ENCODE measurements at places on chromosomes 6 and 20.
A peak's percentile ranks its signal among the peaks of the same experiment; 100 is the strongest.

DNA sequence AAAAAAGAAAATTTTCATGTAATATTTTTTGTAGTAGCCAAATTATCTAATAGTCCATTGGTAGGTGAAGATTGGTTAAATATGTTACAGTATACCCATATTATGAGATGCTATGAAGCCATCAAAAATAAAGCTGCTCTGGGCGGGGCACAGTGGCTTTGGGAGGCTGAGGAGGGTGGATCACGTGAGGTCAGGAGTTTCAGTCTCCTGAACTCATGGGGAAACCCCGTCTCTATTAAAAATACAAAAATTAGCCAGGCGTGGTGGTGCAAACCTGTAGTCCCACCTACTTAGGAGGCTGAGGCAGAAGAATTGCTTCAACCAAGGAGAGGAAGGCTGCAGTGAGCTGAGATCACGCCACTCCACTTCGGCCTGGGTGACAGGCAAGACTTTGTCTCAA lies 360.5 kb downstream of the KIF16B start:
- DNase-seq: no peak

DNA sequence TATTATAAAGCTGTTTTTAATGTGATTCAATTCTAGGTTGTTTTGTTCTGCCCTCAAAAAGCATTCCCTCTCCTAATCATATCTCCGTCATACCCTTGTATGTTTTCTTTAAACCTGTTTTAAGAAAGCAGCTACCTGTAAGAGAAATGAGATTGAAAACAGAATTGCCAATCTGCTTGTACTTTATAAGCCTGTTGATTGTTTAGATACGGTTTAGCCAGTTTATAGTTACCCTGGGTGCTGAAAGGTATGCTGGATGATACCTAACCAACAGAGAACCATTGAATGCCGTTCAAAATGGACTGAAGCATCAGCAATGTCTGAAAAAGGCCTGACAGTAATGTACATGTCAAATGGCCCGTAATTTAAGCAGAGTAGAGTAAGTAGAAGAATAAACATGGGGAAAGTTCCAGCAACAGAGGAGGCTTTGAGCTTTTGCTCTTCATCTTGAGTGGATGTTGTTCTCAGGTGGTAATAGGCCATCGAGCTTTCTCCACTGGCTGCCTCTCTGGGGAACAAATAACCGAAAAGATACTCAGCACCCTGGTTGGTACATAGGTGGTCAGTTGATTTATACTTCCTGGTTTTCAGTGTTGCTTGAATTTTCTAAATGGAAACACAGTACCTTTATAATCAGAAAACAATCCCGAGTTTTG lies 27.5 kb downstream of the PTPN1 start:
- no peak for DNase-seq

DNA sequence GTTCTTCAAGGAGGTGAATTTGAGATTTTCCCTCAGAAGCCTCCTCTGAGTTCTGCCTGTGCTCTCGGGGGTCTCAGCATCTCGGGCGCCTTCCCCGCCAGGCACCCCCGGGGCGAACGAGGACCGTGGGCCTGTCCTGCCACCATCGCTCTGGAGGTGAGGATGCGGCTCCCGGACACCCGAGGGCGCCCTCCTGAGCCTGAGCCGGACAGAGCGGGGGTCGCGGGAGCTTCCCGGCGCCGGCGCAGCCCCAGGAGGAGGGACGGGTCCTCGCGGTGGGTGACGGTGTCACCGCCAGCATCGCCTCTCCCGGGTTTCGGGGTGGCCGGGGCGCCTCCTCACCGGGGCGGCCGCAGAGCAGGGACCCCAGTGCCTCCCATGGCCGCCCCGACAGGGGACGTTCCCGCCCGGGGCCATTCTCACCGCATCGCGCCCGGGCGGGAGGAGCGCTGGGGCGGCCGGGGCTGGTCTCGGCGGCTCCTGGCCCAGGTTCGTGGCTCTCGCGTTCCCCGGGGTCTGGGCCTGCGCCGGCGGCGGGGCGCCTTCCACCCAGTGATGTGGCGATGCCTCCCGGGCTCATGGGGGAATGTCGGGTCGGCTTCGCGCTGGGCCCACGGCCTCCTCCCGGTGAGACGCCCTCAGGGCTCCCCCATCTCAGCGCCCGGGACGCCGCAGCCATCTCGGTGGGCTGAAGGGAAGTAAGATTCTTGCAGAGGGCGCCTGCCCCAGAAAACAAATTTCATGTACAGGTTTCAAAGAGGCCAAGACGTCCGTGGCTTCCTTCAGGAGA lies 210.5 kb downstream of the ERMARD start:
- no peak for DNase-seq

- no peak for DNase-seq
These were observed 7.5 kb upstream of the RBM38 start for GRCh38 chr20:57383447-57384347.

- DNase-seq: no peak
These were observed 414.3 kb downstream of the SAMD5 start for GRCh38 chr6:147922799-147923198.

DNA sequence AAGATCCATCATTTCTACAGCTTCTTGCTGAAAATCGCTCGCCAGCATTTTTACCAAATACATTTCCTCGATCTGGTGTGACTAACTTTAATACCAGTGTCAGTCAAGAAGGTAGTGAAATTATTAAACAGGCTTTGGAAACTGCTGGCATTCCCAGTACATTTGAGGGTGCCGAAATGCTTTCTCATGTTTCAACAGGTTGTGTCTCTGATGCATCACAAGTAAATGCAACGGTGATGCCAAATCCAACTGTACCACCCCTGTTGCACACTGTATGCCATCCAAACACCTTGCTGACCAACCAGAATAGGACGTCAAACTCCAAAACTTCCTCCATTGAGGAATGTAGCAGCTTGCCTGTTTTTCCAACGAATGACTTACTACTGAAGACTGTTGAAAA lies 64.4 kb upstream of the SMIM8 start:
- DNase-seq: no peak

- DNase-seq: no peak
These were observed 2.1 kb upstream of the ARFGEF2 start for GRCh38 chr20:48919336-48919881.

DNA sequence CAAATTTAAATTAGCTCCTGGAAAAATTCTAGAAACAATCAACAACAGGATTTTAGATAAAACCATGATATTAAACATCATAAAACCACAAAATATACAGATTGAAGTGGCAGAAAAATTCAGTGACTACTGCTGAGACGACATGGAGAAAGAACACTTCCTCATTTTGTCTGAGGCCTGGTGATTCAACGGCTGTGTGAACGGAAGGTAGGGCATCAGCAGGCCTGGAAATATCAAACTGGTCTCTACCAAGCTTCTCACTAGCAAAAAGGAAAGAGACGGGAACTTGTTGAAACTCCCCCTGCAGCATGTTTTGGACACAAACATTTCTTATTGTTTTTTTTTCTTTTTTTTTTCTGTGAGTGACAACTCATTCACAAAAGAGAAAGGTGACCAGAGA lies 58.0 kb upstream of the AHI1 start:
- peak; percentile 50 for DNase-seq

DNA sequence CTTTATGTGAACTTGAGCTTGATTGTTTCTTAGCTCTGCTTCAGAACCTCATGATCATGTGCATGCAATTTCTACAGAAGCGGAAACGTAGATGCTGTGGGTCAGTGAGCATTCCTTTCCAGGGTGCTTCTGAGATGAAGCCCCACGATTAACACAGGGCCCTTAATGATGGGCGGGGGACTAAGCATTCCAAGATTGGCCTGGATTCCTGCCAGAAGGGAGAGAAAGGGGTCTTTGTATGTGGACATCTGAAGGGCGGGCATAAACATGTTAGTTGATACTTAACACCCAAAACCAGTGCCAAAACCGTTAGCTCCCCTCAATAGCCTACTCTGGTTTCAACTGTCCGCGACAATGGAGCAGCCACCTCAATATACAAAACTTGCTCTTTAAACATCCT lies 46.9 kb upstream of the POU3F2 start:
- DNase-seq: no peak

DNA sequence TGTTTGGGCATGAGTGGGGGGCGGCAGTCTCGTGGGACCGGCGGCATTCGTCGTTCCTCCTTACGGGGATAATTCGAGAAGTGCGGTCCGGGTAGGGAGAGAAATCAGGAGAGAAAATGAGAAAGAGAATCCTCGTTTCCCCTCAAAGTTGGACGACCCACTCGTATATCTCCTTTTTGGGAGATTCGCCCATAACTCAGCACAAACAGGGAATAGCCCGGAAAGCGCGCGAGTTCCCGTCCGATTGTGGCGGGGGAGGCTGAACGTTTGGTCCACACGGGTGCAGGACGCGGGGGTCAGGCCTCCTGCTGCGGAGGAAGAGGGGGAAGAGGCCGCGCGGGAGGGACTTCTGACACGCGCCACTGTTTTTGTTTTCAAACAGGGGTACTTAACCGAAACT lies 42.4 kb downstream of the POPDC3 start:
- no peak for DNase-seq

DNA sequence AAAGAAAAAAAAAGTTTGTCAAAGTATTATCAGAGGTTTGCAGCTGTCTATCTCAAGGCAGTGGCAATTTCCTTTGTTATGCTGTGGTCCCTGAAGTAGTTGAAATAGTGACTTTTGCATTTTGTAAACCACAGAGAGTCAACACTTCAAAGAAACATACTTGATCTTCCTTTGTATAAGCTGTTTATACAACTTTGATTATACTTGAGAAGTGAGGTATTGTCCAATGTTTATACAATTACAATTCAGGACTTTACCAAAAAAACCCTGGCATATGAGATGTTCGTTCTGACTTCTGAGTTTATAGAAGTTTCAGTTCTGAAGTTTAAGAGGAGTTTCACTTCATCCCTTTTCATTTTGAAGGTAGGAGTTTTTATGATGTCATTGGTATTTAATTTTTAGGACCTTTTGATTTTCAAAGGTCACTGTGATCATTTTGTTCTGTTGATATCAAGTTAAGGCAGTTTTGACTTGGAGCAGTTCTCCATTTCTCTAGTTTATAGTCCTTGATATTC lies 4.0 kb downstream of the STK4 start:
- peak; percentile 56 for DNase-seq

GRCh38 chr6:10771371-10771894 lies 23.8 kb downstream of the TMEM14B start:
- DNase-seq: no peak

DNA sequence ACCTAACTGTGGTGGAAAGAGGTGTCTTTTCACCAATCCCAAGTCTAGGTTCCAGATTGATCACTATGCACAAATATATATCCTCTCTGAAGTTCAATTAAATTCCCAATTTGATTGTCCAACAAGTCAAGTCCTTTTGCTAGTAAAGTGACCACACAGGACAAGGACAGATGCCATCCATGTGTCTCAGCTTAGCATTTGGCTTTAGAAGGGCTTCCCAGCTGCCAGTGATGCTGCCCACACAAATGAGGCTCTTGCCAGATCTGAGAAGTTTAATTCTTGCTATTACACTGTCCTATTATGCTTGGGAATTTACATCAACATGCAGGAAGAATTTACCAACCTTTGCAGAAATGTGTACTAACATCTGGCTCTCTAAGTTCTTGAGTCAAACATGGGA lies 108.5 kb downstream of the COL9A1 start:
- no peak for DNase-seq

DNA sequence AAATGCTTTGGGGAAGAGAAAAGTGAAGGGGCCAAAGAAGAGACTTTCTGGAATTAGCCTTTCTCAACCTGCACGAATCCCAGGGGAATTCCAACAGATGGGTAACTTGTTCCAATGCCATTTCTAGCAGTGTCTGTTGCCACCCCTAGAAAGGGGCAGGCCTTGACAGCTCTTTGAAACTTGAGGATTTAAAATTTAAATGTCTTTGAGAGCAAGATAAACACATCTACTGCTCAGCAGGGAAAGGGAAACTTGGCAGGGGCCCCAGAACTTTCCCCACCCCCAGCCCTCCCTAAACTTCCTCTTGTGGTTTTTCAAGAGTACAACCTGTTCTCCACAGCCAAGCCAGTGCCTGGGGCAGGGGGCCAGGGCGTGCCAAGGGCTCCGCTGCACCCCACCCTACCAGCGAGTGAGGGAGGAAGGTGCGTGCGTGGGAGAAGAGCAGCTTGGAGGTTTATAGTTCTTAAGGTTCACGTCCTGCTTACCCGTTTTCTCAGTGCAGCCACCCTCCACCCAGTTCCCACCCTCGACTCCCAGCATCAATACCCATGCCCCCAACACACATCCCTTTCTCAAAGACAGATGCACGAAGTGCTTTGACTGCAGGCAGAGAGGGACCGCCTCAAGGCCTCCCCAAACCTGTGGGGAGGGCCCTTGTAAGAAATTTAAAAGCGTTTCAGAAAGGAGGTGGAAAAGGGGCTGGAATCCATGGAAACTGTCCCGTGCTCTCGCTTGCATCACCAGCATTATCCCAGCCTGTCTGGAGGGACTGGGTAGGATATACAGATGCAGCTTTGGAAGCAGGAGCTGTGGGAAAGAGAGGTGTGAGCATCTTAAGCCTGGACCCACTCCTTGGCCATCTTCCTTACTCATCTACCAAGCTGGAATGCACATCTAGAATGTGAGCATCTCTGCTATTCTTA lies 4.5 kb upstream of the TAF8 start:
- DNase-seq: peak; percentile 90

- no peak for DNase-seq
These were observed 32.2 kb downstream of the RREB1 start for GRCh38 chr6:7139835-7140470.

DNA sequence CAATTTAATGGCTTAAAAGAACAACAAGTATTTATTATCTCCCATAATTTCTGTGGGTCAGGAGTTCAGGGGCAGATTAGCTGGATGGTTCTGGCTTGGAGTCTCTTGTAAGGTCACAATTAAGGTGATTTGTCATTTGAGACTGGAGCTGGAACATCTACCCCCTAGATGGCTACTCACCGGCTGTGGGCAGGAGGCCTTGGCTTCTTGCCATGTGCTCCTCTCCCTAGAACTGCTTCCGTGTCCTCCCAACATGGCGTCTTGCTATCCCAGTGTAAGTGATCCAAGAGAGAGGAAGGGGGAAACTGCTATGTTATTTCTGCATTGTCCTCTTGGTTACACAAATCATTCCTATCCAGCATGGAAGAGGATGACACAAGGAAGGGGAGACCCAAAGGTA lies 210.2 kb upstream of the ECI2 start:
- no peak for DNase-seq

GRCh38 chr20:11529047-11529446 lies 388.6 kb upstream of the BTBD3 start:
- no peak for DNase-seq

DNA sequence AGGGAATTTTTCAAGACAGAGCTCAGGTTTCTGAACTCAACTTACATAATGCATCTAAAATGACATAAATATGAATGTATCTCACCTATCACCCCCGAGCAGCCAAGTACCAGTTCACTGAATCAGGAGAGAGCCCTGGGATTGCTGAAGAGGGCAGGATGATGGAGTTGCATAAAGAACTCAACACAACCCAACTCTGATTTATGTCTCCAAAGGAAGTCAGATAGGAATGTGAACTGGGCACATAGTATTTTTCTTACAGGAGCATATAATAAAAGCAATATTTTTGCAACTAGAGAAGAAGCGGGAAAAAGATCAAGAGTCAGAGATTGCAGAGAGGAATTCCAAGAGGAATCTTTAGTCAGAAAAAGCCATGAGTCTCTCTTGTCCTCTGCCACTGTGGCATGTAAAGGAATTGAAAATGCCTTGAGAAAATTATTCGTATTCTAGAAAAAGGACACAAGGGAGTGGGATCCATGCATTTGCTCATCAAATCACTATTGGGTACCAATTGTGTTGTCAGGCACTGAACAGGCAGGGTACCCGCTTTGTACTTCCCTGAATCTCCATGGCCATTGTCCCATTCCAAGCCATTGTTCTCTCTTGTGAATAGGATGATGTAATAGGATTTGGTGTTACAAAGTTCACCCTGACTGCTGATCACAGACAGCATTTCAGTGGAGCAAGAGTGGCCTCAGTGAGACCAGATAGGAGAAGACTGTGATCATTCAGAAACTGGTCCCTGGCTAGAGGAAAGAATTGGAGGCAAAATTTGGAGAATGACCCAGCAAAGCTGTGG lies 16.3 kb downstream of the RIN2 start:
- no peak for DNase-seq
